ENCODE measurements at places on chromosomes 11 and 22. TPM values are rescaled to one million over a fixed set of nuclear protein-coding genes. Genes with fewer than 3 reads are reported as not detected.

- peak; percentile 85 for DNase-seq
- H3K27me3 ChIP-seq = no peaks in the 10 kb centered on the region
- H3K27ac ChIP-seq = peak overlapping the region; percentile 63
- peaks cover 61% of the 10 kb centered on the region for H3K4me1 ChIP-seq
These were observed 432 bp upstream of the GRK2 start for GRCh38 chr11:67265633-67266448.

DNA sequence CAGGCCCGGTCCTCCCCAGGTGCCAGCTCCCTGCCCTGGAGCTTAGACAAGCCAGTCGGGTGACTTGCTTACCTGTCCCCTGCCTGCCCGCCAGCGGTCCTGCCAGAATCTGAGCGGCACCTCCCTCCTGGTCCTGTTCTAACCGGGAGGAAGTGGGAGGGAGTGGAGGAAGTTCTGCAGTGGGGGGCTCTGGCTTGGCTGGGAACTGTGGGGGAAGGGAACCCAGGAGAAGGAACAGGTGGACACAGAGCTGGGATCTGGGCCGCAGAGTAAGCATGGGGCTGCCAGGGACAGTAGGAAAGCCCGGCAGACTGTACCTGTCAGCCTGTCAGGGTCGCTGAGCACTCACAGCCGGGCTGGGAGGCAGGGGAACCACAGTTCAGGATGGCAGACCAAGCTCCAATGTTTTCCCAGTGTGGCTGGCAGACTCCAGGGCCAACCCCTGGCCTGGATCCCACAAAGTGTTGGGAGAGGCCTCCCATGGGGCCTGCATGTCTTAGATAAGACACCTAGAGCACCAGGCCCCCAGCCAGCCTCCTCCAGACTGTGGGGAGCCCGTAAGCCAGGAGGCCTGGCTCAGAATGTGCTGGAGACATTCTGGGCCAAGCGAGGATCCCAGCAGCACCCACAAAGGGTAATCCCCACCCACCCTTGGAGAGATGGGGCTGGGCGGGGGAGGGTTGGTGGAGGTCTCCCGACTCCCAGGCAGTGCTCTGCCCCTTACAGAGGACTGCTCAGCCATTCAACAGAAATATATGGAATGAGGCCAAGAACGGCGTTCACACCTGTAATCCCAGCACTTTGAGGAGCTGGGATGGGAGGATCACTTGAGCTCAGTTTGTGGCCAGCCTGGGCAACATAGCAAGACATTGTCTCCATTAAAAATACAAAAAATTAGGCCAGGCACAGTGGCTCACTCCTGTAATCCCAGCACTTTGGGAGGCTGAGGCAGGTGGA lies 2.3 kb downstream of the CYB5R3 start:
- no peaks in the 10 kb centered on the region for H3K27me3 ChIP-seq
- H3K4me3 ChIP-seq = no peak overlapping the region
- H3K27ac ChIP-seq = no peak overlapping the region

DNA sequence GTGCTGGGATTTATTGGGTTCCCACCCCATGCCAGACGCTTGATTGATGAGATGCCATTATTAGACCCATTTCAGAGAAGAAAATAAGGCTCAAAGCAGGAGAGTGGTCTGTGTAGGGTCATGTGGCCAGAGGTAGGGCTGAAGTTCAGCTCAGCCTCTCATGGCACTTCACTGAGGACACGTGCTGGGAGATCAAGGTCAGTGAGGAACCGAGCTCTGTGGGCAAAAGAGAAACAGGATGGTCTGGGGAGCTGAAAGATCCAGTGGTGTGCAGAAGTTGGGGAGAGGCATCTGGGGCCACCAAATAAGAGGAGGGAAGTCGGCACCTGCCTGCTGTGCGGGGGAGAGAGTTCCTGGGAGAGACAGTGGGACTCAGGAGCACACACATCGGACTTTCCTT lies 19.6 kb downstream of the RHOD start:
- no peak overlapping the region for H3K4me3 ChIP-seq
- DNase-seq = no peak
- H3K36me3 ChIP-seq = no peaks in the 10 kb centered on the region
- no peaks in the 10 kb centered on the region for H3K27me3 ChIP-seq

- H3K4me1 ChIP-seq = no peaks in the 10 kb centered on the region
- H3K27ac ChIP-seq = no peak overlapping the region
- H3K27me3 ChIP-seq = no peaks in the 10 kb centered on the region
- no peak for DNase-seq
- H3K36me3 ChIP-seq = no peaks in the 10 kb centered on the region
These were observed 6.1 kb downstream of the LARGE1 start for GRCh38 chr22:33914131-33914530.

CHEK1 gene
- 1.7 TPM for total RNA-seq

SYTL2 gene
- 35.5 TPM for total RNA-seq

DNA sequence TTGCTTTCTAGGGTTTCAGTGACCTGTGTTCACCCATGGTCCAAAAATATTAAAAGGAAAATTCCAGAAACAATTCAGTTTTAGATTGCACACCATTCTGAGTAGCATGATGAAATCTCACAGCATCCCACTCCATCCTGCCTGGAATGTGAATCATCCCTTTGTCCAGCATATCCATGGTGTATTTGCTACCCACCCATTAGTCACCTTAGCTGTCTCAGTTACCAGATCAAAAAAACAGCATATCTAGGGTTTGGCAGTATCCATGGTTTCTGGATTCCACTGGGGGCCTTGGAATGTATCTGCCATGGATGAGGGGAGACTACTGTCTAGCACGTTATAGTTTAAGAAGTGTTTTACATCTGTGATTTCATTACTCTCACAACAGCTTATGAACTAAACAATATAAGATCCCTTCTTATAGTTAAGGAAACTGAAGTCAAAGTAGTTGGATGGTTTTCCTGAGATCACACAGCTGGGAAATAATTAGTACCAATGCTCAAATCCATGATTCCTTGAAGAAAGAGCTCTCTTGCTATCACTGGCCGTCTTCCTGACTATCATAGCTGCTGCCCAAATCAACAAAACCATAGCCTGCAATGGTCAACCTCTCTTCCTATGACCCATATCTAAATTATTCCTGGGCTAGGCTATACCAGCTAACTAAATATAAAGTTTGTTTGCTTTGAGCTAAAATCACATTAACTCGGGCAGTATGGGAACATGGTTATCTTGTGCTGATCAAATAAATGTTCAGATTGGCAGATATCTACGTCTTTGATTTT lies 122.6 kb downstream of the MICAL2 start:
- no peaks in the 10 kb centered on the region for H3K27me3 ChIP-seq
- no peak overlapping the region for H3K27ac ChIP-seq
- H3K4me1 ChIP-seq = peaks cover 23% of the 10 kb centered on the region

OR8D2 gene
- not detected for total RNA-seq

DNA sequence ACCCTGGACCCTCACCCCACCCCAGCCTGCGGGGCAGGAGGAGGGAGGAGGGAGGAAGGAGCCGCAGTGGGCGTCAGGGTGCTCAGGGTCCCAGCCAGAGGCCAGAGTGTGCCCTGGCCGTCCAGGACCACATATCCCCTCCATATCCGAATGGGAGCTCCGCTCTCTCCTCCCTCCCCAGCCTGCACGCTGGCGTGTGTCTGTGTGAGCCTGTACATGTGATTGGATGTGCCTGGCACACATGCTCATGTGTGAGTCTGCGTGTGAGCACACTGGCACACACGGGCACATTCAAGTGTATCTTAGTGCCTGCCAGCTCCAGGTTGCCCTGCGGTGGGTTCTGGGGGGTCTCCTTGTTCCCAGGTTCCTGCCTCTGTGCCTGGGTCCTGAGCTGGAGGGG lies 8.1 kb downstream of the TSSC4 start:
- DNase-seq = no peak
- peaks cover 3% of the 10 kb centered on the region for H3K36me3 ChIP-seq
- no peak overlapping the region for H3K27ac ChIP-seq
- H3K27me3 ChIP-seq = no peaks in the 10 kb centered on the region
- no peaks in the 10 kb centered on the region for H3K4me1 ChIP-seq

PIWIL4 gene
- 1.3 TPM for total RNA-seq
